Activated naive CD8-positive, alpha-beta T cell treated with anti-CD3 and anti-CD28 coated beads, Interleukin-2, amount 50 U/mL, for 16 hours (primary cell): ENCODE measurements at places on chromosomes 16 and 17.

GRCh38 chr17:40944531-40944930 lies 7.1 kb upstream of the KRT23 start:
- DNase-seq, result no peak

GRCh38 chr16:68710211-68710610 lies 26.9 kb upstream of the CDH1 start:
- no peak for DNase-seq

DNA sequence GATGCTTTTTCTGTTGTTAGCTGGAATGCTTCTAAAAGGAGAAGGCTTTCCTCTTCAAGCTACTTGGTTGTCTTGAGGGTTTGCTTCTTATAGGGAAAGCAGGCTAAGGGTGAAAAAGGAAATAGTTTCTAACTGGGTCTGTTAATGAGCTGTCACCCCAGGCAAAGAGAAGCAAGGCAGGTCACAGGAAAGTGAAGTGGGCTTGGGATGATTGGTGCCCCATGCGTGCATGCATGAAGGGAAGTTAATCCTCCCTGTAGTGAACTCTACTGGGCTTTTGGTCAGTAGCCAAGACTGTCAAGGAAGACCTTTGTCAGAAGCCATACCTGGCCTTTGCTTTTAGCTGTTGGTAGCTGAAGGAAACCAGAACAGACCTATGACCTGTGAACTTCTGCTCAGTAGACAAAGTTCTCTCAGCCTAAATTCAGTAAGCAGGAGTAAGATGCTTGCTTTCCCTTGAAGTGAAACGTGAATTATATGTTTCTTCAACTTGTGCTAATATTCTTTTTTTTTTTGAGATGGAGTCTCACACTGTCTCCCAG lies 16.5 kb downstream of the TENT4B start:
- DNase-seq, result no peak

DNA sequence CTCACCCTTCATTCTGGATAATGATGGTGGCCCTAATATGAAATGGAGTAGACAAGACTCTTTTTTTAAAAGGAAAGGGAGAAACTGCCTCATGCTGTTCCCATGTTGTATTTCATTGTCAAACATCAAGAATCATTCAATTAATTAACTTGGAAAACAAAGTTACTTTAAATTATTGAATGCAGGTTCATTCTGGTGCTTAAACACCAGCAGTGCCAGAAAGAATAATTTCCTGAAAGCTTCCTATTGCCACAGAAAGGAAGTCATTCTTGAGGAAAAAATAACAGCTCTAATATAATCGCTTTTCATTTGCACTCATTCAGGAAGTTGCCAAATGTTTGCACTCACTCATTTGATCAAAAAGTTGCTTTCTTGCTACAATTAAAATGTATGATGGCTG lies 497.1 kb upstream of the CDH11 start:
- no peak for DNase-seq

DNA sequence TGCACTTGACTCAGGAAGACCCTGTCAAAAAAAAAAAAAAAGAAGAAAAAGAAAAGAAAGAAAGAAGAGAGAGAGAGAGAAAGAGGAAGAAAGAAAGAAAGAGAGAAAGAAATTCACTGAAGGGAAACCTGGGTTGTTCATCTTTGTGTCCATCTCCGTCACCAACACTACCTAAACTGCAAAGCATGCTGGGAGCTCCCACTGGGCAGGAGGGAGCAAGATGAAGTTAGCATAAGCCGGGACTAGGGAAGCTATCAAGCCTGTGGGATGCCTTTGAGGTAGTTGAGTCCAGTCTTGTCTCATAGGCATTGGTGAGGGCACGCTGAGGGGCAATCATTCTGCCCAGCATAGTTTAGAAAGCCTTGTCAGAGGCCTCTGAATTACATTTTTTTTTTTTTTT lies 7.6 kb upstream of the CBFB start:
- DNase-seq, result no peak

DNA sequence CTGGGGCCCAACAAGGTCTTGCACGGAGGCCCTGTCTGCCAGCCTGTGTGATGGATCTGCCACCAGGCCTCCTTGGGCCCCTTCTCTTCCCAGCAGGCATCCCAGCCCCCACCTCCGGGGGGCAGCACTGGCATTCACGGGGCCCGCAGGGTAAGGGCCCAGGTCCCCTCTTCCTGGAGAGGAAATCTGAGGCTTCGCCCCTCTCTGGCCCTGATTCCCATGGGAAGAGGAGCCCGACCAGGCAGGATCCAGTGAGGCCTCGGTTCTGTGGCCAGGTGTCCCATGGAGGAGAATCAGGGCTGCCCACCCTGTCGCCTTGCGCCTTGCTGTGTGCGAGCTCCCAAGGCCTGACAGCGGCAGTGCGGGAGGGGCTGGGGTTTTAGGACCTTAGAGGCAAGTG lies 48.4 kb downstream of the PDPK1 start:
- DNase-seq, result no peak

DNA sequence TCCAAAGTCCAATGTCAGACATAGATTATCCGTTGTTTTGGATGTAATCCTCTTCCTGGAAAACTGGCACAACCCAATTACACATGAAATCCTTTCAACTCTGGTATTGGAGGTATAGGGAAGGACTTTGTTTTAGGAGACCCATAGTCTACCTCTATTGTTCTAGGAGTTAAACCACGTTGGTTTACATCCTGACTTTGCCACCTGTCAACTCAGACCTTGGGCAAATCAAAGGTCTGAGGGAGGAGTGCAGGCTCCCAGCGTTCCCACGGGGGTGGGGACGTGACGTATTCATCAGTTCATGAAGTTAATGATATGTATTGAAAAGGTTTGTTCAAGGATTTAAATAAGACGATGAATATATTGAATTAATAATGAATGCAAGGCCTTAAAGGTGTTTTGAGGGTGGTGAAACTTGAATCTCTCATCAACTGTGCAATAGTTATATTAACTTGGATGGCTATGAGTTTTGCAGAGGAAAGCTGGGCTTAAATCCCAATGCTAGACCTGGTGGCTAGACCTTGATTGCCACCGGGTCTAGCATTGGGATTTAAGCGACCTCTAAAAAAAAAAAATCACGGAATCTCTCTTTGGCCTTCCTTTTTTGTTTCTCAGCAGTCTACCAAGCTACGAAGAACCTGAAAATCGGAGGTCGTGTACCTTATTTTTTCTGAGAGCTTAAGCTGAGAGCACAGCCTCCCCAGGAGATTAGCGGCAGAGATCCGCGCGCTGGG lies 744 bp upstream of the NF1 start:
- no peak for DNase-seq

DNA sequence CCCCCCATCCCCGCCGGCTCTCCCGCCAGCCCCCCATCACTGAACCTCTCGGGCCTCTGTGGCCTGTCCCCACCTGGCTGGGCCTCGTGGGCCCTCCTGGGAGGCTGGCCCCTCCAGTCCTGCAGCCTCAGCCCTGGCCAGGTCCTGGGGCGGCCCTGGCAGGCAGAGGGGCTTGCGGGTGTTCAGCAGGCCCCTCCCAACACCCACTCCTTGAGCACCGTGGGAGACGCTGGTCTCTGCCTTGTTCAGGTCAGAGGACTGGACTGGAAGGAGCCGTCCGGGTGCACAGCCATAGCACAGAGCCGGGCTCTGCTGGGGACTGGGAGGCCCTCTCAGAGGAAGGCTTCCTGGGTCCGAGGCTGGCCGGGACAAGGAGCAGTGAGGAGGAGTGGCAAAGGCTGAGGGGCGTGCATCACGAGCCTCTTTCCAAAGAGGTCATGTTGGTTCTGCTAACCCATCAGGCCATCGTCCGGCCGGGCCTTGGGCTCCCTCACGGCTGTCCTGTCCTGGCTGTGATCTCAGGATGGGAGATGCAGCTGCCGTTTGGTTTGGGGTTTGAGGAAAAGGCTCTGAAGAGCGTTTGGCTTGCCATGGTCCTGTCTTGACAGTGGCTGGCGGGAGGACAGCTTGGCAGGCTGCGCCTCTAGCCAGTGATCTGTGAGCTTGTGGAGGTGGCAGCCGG lies 6.3 kb upstream of the PABPN1L start:
- no peak for DNase-seq

DNA sequence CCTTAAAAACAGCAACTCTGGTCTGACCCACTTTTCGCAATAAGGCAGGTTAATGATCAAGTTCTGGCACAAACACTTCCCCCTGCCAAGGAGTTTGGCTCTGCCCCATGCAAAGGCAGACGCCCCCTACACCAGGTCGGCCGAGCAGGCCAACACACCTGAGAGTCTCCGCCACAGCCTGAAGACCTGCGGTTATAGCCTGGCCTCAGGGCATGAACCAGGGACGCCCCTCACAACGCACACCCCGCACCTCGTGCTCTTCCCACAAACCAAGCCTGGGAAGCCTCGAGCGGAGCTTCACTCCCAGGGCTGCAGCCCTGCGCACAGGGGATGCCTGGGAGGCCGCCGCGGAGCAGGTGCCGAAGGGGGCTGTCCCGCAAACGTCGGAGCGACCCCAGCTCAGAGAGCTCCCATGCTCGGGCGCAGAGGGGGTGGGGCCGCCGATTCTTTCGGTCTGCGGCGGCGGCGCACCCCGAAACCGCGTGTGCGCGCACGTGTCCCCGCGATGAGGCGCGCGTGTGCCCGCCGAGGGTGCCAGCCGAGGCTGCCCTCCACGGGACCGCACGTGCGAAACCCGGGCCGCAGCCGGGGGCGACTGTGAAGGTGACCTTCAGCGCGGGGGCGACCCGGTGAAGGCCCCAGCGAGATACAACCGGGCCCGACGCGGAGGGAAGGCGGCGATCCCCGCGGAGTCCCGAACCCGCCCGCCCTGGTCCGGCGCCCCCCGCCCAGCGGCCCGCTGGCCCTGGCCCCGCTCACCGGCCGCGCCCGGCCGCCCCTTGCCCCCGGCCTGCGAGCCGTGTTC lies 559 bp downstream of the CLUH start:
- no peak for DNase-seq

DNA sequence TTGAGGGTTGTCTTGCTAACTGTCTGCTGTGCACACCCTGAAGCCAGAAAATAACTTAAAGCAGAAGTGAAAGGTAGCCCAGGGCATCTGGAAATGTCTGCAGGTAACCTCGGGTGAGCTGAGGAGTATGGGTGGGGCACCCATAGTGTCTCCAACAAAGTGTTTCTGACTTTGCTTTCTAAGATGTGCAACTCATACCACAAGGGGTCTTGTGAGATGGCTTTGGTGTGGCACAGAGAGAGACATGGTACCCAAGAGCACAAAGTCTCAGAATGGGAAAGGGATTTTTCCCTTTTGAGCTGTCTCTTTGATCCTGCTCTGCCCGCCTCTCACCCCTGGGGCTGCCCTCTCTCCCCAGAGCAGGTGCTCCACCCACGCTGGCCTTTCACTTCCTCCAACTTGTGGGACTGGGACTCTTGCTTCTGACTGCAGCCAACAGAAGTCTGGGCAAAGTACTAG lies 6.9 kb downstream of the CHD9 start:
- no peak for DNase-seq

DNA sequence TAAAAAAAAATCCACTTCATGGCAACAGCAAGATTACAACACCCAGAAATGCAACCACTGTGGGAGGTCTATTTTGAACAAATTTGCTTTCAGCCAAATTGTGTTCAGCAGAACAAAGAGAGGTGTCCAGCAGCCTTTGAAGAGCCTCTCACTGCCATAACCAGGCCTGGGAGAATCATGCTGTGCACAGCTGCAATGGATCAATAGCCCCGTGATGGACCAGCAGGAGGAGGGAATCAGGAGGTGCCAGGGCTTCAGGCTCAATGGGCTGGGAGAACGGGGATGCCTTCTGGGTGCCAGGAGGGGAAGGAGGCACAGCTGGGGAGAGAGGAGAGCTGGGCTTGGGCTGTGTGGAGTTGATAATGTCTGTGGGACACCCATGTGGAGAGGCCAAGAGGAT lies 366.2 kb upstream of the EEF2KMT start:
- DNase-seq, result no peak

DNA sequence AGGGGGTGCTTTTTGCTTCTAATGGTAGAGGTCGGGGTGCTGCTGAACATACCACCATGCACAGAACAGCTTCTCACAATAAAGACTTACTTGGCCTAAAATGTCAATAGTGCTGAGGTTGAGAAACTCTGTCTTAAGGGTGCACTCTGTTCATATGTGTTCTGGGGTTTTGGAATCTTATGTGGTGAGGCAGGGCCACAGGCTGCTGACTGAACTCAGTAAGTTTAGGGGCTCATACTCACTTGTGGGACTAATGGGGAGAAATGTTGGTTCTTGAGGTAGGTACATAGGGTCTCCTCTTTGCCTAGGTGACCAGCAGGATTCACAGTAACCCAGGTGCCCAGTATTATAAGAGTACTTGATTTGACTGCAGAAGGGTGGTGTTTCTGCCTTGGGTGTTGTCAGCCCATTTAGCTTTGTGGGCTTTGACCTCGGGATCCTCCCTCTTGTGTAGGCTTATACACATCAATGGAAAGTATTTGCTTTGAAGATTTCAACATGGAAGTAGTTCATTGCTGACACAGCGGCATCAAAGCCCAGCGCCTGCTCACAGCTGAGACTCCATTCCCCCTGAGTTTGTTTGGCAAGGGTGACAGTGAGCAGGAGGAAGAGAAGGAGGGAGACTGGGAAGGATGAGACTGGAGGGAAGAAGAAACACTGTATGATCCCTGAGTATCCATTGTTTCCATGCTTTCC lies 17.2 kb downstream of the SLC7A6 start:
- DNase-seq, result no peak

DNA sequence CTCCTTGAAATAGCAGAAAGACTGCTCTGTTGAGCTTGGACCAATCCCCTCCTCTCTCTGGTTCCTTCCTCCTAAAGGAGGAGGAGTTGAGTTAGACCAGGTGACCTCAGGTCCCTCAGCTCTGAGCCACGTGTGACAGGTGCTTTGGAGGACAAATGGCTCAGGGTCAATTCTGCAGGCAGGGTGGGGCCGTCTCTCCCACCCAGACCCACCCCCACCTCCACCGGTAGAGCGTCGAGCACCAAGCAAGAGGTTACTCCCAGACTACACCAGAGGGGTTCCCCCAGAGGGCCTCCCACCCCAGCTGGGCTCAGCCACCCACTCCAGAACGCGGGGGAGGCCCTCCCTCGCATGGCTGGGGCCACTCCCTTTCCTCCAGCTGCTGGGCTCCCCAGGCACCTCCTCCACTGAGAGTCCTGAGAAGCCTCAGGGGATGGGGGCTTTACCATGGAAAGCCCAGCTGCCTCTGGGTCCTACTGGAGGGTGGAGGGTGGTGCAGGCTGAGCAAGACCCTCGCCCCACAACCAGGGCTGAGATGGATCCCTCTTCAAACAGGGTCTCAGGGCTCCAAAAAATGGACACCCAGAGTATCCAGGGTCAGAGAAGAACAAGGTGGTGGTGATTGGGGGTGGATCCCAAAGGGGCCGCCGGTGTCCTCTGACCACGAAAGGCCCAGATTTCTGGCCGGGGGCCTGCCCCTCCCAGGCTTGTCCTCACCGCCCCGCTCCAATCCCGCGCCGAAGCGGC lies 7.6 kb downstream of the MYO1C start:
- DNase-seq, result no peak

GRCh38 chr17:79187186-79187585 lies 112.6 kb downstream of the ENGASE start:
- DNase-seq, result no peak
